ENCODE measurements at places on chromosomes 16 and 17.

- DNase-seq: no peak
These were observed 255.6 kb downstream of the HS3ST3A1 start for GRCh38 chr17:13346081-13346533.

- DNase-seq: peak; percentile 77
These were observed 5.0 kb upstream of the CCDC57 start for GRCh38 chr17:82217530-82218204.

DNA sequence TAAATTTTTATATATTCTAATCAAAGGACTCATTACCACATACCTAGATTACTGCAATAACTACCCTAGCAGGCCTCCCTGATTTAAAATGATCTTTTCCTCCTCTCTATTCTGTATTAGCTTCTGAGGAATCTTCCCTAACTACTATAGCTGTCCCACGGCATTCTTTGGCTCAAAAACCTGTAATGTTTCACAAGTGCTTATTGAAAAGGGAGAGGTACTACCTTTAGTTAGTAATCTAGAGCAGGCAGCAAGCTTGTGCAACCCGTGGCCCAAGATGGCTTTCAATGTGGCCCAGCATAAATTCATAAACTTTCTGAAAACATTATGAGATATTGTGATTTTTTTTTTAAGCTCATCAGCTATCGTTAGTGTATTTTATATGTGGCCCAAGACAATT lies 71.0 kb upstream of the CORO6 start:
- DNase-seq: no peak

DNA sequence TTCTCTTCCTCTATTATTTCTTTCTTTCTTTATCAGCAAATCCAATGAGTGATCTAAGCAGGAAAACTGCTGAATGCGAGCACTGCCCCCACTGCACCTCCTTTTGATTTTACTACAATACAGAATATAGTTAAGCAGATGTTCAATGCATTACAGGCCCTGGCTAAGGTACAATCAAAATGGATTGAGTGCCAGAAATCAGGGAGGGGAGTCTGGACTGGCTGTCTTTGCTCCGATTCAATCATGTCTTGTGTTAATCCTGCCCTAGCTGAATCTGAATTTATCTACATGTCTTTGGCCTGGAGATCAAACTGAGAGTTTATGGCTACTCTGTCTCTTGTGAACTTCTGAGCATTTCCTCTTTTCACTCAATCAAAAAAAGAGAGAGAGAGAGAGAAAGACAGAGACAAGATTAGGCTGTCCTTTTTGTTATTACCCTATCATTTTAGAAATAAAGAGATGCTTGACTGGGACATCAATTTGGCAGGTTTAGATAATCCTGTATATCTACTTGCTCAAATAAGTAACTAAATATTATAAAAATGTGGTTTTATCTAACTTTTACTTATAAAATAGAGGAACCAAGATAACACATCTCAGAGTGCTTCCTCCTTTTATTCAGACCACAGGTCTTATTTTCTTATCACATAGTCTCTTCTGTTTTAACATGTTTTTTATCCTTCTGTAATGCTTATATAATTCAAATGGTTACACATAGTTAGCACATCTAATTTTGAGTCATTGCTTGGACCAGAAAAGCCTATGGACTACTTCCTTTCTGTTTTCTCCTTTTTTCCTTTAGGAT lies 656.2 kb downstream of the KCNJ2 start:
- no peak for DNase-seq

- no peak for DNase-seq
These were observed 228.5 kb downstream of the TOX3 start for GRCh38 chr16:52318302-52319009.

- no peak for DNase-seq
These were observed 26.8 kb downstream of the ACLY start for GRCh38 chr17:41892021-41892376.

- no peak for DNase-seq
These were observed 131.2 kb downstream of the HS3ST3B1 start for GRCh38 chr17:14432079-14432478.

GRCh38 chr16:74291577-74292208 lies 4.9 kb upstream of the PSMD7 start:
- DNase-seq: no peak

DNA sequence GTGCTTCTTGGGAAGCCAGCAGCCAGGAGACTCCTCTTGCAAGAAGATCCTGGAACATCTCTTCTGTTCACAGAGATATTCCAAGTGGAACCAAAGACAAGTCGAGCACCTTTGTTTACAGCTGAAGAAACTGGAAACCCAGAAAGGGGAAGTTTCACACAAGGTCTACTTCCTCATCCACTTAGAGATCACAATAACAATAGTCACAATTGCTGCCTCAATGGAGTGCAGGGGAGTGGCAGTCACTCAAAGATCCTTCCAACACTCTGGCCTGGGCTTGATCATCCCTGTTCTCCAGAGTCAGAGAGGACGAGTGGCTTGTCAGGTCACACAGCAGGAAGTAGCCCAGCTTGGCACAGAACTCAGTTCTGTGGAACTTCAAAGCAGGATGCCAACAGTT lies 46.9 kb upstream of the SIAH1 start:
- DNase-seq: peak; percentile 8

DNA sequence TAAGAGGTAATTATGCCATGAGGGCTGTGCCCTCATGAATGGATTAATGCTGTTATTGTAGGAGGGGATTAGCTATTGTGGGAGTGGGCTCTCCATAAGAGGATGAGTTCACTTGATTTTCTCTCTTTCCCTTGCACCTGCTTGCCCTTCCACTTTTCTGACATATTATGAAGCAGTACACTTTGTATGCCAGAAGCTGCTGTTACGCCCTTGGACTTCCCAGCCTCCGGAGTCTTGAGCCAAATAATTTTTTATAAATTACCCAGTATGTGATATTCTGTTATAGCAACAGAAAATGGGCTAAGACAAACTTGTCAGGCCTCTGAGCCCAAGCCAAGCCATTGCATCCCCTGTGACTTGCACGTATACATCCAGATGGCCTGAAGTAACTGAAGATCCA lies 38.4 kb downstream of the PSMD12 start:
- no peak for DNase-seq
